Right atrium auricular region (tissue), 2 donors: ENCODE measurements at places on chromosomes 1 and 21. TPM values are rescaled to one million over a fixed set of nuclear protein-coding genes. Genes with fewer than 3 reads are reported as not detected.

DNA sequence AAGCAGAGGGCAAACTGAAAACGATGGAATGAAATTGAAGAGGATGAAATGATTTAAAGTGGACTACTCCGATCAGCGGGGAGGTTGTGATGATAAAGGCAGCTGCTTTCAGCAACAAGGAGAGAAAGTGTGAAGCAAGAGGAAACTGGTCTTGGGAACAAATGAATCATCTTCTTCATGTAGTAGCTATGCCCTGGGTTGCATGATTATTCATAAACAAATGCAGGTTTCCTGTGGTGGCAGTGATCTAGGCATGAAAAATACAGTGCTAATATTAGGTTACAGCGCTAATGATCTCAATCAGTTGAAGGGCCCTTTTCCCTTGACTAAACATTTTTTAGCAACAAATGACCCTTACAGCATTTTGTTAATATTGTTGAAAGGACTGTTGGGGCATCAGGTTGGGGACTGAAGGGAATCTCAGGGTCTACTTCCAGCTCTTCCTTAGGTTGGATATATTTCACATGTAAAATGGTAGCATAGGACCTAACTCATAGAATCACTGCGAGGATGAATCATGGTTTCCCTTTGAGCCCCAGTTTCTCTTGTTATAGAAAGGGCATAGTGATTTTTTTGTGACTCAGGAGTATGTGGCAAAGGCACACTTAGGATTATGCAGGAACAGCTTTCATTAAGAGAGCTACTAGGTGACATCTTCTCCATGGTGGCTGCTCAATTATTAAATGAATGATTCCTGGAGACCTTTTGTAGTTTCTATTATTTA is 1.9 kb upstream of the ZFYVE9 start:
- no peak for DNase-seq

DNA sequence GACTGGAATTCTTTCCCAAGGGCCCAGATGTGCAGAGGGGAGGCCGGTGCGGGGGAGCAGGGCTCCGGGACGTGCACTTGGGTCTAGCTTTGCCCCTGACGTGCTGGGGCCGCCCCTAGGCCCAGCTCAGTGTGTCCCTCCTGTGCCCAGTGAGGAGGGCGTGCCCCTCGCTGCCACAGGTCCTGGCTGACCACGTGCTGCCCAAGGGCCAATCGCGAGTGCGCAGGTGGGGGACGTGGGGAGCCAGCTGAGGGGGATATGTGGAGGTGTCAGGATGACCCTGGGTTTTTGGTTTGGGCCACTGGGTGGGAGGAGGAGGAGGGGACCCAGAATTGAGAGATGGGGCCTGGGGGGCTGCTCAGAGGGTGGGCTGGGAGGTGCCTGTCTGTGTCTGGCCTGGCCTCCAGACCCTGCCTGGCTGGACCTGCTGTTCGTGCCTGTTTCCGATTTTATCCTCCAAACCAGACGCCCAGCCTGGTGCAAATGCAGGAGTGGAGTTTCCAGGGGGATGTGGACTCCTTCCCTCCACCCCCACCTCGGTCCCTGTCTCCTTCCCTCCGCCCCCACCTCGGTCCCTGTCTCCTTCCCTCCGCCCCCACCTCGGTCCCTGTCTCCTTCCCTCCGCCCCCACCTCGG is 6.1 kb upstream of the RNF223 start:
- DNase-seq: no peak

- DNase-seq: no peak
Observed at GRCh38 chr1:224923726-224924125, 5.7 kb upstream of the DNAH14 start.

- no peak for DNase-seq
Observed at GRCh38 chr1:90671251-90671650, 45.9 kb downstream of the BARHL2 start.

DNA sequence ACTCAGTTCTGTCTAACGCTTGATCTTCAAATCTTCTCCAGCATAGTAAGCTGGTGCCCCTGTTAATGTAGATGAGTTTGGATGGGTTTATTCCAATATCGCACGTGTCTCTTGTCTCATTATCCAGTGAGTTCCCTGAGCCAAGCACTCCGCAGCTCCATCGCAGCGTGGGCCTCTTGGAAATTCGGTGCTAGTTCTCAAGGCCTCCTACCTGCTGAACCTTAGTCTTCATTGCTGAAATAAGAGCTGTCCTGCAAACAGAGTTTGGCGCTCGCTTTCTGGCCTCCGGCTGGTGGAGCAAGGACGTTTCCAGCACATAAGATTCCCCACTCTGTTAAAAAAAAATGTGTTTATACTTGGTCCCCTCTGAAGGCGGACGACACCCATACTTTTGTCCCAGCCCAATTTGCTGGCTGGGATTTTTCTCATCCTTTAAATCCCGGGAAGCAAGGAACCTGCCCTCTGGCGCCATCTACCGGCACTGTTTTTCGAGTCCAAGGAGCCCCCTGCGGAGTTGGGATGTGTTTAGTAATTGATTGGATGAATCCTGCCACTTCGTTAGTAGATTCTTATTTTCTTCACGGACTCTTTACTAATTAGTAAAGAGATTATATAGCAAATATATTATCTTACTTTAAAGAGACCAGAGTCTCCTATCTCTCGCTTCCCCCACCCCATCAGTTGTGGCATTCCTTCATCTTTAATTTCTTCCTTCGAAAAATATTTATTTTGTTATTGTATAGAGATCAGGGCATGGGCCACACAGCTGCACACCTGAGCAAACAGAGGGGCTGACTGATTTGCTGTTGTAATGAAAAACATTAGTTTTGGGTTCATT is 14.7 kb downstream of the JUN start:
- peak; percentile 88 for DNase-seq

- no peak for DNase-seq
Observed at GRCh38 chr21:38327984-38328383, 71.2 kb downstream of the KCNJ15 start.

GRCh38 chr1:203524152-203524551 is 30.2 kb downstream of the OPTC start:
- no peak for DNase-seq

DNA sequence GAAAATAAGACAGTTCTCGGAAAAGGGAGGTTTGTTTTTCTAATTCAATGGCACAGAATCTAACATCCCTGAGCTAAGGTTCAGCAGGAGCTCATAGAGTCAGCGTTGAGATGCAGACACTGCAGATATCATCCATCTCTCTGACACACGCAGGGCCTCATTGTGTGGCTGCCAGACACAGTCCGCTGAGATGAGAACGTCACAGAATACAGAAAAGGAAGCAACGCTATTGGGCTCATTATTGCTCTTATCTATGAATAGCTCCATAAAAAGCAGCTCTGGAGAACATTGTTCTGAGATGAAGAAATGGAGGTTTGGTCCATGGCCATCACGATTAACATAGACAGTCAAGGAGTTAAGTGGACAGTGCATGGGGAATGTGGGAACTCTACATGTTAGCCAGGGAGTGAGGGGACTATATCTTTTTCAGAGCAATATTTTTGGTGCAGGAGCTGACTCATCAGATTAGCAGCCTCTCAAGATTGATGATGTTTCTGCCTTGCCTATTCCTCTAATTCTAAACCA is 771.6 kb upstream of the CXADR start:
- no peak for DNase-seq

GRCh38 chr1:6958407-6959030 is 173.3 kb downstream of the CAMTA1 start:
- no peak for DNase-seq

GRCh38 chr1:153790313-153790965 is 15.2 kb downstream of the SLC27A3 start:
- peak; percentile 93 for DNase-seq

- DNase-seq: no peak
Observed at GRCh38 chr1:28370239-28371009, 884 bp downstream of the PHACTR4 start.

The BEND5 gene
- 2.7 TPM for total RNA-seq

The UMODL1 gene
- not detected for total RNA-seq

The KCNH1 gene
- not detected for total RNA-seq

The FCGR3B gene
- total RNA-seq: 4.3 TPM
